ENCODE measurements at places on chromosomes 2 and 18. TPM values are rescaled to one million over a fixed set of nuclear protein-coding genes. Genes with fewer than 3 reads are reported as not detected.

DNA sequence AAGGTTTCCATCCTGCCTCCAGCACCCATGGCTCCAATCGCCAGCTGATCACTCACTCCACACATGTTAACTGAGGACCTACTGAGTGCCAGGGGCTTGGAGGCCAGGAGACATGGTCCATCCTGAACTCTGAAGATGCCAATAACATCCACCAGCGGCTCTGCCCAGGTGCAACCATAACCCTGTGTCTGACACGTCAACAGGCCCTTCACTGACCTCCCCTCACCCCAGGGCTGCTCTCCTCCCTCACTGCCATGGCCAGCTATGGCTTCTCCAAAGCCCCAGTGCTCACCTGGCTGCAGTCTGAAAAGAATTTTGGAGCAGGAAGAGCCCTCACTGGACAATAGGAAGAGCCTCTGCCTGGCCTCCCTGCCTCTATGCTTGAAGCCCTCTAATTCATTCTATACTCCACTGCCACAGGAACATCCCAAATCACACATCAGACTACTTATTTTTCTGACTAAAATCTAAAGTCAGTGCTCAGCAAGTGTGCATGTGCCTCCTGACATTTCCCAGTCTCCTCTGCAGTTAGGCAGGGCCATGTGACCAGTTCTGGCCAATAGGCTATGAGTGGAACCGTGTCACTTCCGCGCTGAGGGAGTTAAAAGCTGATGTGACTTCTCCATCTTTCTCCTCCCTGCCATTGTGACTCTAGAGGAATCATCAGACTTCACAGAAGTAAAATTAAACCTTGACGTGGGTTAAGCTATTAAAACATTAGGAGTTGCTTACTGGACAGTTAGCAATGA is 37.2 kb downstream of the ZBTB7C start:
- no peak for DNase-seq

DNA sequence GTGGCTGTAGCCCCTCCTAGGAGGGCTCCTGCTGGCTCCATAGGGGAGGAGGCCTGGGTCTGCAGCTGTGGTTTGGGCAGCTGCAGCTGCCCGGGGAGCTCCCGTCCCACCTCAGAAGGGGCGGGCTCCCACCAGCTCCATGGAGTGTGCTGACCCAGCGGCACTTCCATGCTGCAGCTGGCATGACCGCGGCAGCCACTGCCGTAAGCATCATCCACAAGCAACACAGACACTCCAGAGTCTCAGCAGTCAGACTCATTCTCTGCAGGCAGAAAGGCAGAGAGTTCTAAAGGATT is 660.1 kb upstream of the RAB6C start:
- no peak for DNase-seq

Gene OLA1
- total RNA-seq = 183 TPM

DNA sequence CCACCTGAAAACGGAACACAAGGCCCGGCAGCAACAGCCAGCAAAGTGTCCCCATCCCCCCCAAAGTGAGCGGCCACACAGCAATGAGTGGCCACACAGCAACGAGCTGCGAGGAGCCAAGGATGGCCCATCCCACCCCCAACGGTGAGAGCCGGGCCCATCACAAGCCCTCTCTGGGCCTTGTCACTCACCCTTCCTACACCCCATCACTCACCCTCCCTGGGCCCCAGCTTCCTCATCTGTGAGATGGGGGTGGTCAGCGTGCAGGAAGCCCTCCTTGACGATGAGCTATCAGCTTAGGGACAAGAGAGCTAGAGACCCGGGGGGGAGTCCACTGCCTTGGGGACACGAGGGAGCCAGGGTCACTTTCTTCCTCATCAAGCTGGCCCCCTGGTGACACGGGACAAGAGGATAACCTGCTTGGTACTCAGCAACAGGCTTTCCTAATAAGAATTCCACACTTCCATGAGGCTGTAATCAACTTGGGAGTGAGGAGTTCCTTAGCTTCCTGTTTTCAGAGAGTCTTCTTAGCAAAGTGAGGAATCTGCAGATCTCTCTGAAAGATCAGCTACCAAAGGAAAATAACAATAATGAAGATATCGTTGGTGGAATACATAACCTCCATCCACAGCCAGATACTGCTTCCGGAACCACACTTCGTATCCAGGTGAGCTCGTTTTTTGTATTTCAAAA is 92.8 kb downstream of the HDAC4 start:
- DNase-seq = no peak

DNA sequence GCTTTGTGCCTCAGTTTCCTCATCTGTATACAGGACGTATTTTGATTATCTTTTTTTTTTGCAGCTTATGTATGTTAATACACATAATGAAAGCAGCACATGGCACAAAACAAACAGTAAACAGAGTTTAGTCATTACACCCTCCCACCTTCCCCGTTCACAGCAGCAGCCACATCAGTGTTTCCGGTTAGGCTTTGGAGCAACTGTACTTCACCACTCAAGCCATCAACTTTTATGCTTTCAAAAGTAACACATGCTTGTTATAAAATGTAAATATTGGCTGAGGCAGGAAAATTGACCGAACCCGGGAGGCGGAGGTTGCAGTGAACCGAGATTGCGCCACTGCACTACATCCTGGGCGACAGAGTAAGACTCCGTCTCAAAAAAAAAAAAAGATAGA is 117.3 kb downstream of the MTCL1 start:
- no peak for DNase-seq

- peak; percentile 39 for DNase-seq
Observed at GRCh38 chr2:180130403-180130802, 123.3 kb upstream of the CWC22 start.

DNA sequence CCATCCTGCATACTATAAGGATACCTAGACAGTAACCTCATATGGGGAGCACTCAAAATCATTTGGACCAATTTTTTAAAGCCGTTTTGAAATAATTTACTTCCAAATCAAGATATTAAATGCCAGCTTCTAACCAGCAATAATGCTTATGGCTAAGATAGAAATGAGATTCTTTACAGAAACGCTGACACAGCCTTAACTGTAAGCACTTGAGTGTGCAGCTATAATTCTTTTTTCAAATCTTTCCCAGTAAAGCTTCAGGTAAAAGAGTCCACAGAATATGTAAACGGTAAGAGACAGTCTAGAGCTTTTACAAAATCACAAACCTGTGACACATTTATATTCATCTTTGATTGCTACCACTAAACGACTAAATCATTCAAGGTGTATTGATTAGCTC is 4.5 kb downstream of the NXPH2 start:
- no peak for DNase-seq

GRCh38 chr2:234691968-234692955 is 195.4 kb upstream of the ARL4C start:
- DNase-seq = no peak

Gene MFSD6
- 30.2 TPM for total RNA-seq

Gene UXS1
- 141 TPM for total RNA-seq

GRCh38 chr2:45567974-45568789 is 42.9 kb downstream of the SRBD1 start:
- no peak for DNase-seq

Gene MEP1B
- total RNA-seq = not detected

Gene PTPN4
- 38.9 TPM for total RNA-seq

Gene C18orf54
- 4.3 TPM for total RNA-seq

DNA sequence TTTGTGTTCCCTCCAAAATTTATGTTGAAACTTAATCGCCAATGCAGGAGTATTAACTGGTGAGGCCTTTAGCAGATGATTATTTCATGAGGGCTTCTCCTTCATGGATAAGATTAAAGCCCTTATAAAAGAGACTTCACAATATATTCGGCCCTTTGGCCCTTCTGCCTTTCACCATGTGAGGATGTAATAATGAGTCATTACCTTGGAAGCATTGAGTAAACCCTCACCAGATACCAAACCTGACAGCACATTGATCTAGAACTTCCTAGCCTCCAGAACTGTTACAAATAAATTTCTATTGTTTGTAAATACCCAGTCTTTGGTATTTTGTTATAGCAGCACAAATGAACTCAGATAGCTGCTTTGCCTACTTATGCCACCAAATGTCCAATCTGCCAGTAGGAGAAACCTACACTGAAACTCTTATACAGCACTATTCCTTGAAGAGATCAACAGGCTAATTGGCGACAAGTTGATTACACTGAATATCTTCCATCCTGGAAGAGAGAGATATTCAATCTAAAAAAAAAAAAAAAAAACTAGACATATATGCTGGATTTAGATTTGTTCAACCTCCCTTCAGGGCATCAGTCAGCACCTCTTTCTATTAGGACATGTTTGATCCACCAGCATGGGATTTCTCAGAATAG is 125.9 kb upstream of the COL5A2 start:
- peak; percentile 53 for DNase-seq

DNA sequence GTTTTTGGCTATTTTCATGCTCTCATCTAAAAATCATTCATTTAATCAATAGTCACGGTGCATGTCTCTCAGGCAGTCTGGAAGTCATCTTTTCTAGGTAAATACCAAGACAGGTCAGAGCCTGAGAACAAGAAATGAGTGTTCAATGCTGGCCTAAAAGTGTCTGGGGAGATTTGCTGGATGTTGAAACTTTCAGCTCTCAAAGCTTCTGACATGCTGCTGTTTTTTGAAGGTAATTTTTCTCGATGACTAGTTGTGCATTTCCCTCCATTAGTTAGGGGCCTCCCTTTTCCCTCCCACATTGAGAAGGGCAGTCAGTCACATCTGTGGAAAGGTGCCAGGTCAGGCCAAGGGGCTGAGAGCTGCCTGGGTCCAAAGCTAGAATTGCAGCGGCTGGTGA is 115.6 kb downstream of the LPIN1 start:
- DNase-seq = no peak

GRCh38 chr2:225037415-225038230 is 4.6 kb downstream of the DOCK10 start:
- DNase-seq = peak; percentile 18

DNA sequence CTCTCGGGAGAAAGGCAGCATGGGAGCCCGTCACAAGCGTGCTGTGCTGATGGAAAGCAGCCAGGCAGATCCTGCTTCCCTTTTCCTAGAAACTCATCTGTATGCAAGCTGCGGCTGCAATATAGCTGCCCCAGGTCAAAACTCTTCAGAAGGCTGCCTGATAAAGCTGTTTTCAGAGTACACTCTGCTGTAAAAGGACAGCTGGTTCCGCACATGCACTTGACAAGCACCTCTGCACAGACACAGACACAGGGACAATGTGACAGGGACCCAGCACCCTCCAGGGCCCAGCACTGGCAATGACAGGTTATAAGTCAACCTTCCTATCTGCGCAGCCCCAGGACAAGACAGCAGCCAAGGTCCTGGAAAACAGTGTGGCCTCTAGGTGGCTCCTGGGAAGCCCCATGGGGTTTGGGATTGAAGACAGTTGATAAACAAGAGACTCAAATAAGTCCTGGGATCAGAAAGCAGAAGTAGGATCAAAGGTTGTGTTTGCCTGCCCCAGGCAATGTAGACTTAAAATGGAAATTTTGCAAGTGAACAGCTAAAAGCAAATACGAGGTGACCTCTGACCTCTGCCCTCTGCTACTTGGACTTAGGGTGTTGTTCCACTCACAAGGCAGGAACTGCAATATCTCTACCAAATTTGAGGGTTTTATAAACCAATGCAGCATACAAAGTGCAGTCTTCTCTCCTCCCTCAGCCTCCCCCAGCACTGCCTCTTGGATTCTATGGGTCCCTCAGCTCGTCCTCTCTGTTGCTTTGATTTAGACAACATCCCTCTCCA is 16.9 kb downstream of the SLC66A2 start:
- DNase-seq = no peak

Gene CCBE1
- total RNA-seq = 8.7 TPM

DNA sequence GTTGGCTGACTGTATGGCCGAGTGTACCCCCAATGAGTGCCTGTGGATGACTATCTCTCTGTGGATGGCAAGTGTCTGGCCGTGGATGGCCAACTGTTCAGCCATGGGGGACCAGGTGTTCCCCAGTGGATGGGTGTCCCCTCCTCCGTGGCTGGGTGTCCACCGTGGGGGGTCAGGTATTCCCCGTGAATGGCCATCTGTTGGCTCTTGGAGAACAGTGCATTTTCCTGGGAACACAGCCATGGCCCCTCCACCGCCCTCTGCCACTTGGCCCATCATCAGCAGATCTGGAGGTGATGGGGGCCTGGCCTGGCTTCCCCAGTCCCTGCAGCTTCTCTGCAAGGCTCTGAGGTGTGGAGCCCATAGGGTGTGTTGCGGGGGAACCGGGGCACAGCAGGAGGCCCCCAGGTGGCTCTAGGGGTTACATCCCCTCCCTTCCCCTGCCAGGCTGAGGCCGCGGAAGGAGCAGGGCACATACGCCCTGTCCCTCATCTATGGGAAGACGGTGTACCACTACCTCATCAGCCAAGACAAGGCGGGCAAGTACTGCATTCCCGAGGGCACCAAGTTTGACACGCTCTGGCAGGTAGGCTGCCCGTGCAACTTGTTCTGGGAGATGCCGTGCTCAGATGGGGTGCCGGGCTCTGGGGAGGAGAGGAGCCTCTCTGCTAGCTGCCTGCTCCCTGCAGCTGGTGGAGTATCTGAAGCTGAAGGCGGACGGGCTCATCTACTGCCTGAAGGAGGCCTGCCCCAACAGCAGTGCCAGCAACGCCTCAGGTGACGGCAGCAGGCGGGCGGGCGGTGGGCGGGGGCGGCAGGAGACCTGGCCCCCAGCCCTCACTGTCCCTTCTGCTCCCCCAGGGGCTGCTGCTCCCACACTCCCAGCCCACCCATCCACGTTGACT is 19.3 kb downstream of the ZAP70 start:
- DNase-seq = no peak

DNA sequence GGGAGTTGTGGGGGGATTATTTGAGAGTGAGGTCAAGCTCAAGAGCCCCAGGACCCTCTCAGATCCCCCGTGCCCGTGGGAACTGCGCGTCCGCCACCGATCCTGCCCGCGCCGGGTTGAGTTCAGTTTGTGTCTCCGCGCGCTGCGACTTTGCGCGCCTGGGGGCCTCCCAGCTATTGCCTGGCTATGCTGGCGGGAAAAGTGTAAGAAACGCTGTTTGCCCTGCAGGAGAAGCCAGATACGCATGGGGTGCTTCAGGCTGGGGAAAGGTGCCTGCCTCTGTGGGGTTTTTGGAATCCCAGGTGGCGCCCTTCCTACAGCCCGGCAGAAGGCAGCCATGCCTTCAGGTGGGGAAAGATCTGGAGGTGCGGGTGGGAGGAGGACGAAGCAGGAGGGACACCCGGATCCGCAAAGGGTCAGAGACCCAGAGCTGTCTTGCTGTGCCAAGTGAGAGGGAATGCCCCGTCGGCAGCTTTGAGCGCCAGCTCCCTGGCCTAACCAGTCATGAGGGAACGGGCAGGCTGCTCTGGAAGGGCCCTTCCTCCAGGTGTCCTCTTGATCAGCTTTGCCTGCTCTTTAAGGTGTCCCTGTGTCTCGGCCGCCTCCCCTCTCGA is 22.5 kb downstream of the TEX44 start:
- DNase-seq = no peak

Gene LCT
- total RNA-seq = not detected

DNA sequence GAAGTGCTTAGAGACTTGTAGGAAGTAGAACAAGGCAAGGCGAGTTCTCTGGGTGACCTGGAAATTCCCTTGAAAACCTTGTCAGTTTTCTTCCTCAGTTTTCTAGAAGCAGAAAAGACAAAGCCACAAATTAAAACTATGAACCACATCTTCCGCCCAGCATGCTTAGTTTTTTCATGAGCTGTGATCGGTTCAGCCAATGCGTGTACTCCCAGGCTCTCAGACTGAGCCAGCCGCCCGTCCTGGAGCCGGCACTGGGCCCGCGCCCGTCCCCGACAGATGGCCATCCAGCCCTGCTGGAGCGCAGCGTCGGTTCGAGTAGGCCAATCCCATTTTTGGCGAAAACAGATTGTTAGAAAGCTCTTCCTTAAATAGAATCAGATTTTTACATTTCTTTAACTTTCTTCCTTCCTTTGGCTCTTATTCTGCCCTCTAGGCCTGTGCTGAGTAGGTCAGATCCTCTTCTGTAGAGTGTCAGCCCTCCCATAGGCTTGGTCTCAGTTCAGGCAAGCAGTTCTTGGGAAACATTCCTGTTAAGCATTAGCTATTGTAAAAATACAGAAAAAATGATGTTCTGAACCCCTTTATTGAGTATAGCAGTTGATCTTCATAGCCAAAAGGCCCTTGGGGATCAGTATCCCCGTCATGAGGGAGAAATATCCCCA is 112.5 kb downstream of the NCK2 start:
- no peak for DNase-seq

All from renal cortical epithelial cell (primary cell).